Urinary bladder (tissue), 4 donors: ENCODE measurements at places on chromosomes 16 and 17. TPM values are rescaled to one million over a fixed set of nuclear protein-coding genes. Genes with fewer than 3 reads are reported as not detected.

CPHXL2 gene
- not detected for polyA plus RNA-seq

GRCh38 chr16:65622151-65622550, 500.3 kb upstream of the CDH11 start:
- no peak for DNase-seq

DNA sequence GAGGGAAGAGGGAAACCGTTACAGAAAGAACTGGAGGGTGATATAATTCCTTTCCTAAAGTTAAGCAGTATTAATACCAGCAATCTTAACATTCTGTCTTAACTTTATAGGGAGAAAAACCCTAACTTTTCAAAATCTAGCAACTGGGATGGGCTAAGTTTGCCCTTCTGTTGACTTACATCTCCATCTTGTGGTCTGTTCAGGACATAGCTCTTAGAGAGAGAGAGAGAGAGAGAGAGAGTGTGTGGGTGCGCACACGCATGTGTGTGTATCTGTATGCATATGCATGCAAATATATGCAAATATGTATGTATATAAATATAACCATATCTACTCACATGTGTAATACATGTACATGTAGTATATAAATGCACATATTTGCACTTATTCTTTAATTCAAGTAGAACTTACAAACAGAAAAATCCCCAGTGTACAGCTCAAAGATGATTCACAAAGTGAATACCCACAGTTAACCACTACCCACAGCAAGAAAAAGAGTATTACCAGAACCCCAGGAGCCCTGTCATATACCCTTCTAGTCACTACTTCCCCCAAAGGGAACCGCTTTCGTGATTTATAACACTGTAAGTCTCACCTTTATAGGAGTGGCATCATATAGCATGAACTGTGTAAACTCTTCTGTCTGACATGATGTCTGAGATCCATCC, 46.5 kb downstream of the STX8 start:
- DNase-seq, result no peak

GRCh38 chr17:80992077-80992947, 671 bp downstream of the CHMP6 start:
- no peak for DNase-seq

GRCh38 chr17:42547698-42548069, 5.0 kb upstream of the HSD17B1 start:
- no peak for DNase-seq
